ENCODE measurements at places on chromosomes 12 and 14.

DNA sequence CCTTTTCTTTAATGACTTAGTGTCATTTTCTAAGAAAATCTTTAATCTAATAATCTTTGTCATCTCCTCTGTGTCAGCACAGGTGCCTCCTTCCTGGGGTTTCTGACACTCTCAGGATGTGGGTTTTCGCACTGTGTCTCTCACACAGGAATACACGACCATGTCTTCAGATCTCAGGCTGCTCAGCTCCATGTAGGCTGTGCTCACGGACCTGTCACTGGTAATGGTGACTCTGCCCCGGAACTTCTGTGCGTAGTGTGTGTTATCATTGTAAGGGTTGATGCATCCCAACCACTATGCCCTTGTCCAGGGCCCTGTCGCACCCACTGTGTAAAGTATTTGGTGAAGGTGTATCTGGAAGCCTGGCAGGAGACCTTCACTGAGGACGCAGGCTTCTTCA lies 647.8 kb downstream of the TMEM121 start:
- DNase-seq, result no peak

DNA sequence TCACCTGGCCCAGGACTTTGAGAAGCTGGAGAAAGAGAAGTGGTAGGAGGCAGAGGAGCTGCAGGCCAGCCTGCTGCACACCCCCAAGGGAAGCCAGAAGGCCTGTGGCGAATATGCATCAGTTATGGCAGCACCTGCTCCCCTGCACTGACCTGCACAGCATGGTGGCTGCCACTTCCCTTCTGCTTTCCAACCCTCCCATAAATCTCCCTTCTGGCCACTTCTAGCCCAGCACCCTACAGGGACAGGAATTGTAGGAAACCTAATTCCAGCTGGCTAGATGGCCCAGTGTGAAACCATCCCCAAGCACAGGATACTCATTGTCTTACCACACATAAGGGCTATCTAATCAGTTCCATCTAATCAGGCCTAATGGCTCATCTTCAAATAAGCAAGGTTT lies 136.3 kb downstream of the TBX3 start:
- no peak for DNase-seq

DNA sequence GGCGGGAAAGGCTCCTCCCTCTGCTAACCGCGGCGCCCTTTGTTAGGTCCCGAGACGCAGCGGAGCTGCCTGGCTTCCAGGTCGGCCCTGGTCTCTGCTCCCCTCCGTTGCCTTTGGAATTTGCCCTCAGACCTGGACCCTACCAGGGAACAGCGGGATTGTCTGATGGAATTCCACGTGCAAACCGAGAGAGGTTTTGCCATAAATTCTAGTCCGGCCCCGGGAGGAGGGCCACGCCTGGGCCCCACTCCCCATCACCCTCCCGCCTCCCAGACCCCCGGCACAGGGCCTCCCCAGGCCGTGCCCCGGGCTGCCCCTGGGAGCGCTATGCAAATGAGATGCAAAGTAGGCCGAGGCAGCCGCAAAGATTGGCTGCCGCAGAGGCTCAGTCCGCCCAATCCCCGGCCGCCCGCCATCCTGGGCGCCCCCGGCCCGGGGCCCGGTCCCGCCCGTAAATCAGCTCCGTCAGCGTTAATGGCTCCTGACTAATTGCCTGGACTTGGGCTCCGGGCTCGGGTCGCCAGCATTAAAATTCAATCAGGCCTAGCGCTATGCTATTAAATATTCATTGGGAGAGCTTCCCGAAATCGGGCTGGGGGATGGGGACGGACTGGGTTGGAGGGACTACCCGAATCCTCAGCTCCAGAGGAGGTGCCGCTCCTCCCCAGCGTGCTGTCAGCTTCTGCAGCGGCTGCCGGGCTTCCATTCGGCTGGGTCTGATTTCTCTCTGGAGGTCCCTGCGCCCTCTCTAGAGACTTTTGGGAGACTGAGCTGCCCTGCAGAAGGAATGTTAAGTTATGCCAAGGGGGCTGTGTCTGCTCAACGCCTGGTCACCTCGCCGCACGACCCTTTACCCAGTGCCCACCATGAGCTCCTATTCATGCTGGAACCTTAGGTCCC lies 15.7 kb upstream of the FIGNL2 start:
- DNase-seq, result no peak

DNA sequence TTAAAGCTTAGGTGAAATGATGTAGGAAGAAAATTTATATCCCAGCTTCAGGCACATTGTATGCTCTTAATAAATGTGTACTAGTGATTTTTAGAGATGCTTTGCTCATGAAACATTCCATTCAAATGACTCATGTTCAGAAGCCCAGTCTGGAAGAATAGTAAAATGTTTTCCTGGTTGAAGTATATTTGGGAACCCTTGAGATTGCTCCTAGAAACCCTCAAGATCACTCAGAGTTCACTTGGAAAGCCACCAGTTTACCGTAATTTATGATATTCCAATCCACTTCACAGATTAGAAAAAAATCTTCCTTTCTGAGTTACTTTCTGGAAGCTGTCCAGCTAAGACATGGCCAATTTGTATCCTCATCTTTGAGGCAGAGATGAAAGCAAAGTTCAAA lies 186.4 kb downstream of the SYT10 start:
- no peak for DNase-seq

- no peak for DNase-seq
Observed at GRCh38 chr12:93242154-93242972, 135.4 kb upstream of the NUDT4 start.

DNA sequence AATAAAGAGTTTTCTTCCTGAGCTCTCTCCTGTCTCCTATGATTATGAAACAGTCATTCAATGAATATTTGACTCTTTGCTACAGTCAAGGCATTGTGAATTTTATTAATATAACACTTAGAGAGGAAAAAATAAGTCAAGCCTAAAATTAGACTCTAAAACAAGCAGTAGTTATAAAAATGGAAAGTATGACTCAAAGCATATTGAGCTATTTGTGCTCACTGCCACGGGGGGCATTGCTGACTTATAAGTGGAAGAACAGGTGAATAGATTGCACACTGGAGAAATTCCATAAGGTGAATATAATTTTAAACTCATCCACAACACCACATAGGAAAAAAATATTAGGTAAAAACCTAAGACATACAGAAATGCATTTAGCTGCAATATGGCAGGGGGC lies 87.7 kb upstream of the CCDC196 start:
- DNase-seq, result no peak

DNA sequence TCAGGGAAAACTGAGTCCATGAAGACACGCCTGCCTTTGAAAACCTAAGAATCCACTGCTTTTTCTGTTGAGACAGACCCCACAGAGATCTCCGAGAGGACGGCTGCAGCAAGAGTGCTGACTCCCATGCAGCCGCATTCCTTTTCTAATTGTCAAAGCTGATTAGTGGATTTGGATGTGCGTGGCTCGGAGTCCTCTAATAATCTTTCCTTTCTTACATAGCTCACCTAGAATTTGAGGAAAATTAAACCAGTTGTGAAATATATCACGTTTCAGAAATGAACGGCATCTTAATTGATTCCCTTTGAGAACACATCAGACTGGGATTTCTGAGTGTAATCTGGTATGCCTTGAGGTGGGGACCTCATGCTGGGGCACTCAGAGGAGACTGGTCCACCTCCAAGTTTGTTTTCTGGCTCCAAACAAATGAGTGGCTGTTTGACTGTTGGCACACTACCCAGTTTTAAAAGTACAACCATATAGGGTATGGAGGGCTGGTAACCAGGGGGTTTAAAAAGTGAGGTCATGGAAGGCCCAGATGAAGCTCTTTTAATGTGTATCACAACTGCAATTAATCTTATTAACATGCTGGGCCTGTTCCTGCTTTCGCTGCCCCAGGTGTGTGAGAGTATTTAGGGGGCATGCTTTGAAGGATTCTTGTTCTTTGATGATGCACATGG lies 63.3 kb downstream of the RASSF3 start:
- no peak for DNase-seq

DNA sequence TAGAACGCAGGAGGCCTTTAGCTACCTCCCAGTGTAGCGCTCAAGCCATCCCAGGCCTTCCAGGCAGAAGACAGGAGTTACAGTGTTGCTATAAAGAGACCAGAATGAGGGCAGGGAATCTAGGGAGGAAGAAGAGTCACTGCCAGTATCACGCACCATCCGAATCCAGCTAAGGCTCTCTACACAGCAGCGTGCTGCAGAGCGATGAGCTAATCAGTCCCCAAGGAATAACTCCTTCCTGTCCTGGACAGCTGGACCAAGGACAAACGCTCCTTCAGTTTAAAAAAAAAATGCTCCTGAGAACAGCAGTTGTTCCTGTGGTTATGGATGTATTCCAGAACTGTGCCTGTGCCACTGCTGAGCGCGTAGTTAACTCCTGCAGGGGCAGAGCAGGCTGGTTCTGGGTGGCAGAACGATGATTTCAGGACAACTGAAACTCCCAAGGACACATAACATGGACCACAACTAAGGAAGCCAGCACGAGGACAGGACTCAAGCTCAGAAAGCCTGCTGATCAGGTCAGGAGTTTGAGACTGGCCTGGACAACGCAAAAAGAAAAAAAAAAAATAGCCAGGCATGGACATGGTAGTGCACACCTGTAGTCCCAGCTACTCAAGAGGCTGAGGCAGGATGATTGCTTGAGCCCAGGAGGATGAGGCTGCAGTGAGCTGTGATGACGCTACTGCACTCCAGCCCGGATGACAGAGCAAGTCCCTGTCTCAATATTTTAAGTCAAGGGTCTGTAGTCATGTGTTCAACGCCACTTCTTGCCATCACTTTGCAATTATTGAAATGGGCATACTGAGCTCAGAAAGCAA lies 2.6 kb downstream of the IFFO1 start:
- DNase-seq, result no peak

- no peak for DNase-seq
Observed at GRCh38 chr14:93970965-93971634, 5.3 kb downstream of the ASB2 start.

GRCh38 chr14:75274899-75275569 lies 3.6 kb upstream of the FOS start:
- DNase-seq, result no peak

- no peak for DNase-seq
Observed at GRCh38 chr14:87894920-87895319, 98.1 kb downstream of the GALC start.

All from AG04449 (cell line).